ENCODE measurements at places on chromosomes 7 and 10.

GRCh38 chr7:158384746-158385145 is 202.9 kb downstream of the PTPRN2 start:
- no peak for DNase-seq

DNA sequence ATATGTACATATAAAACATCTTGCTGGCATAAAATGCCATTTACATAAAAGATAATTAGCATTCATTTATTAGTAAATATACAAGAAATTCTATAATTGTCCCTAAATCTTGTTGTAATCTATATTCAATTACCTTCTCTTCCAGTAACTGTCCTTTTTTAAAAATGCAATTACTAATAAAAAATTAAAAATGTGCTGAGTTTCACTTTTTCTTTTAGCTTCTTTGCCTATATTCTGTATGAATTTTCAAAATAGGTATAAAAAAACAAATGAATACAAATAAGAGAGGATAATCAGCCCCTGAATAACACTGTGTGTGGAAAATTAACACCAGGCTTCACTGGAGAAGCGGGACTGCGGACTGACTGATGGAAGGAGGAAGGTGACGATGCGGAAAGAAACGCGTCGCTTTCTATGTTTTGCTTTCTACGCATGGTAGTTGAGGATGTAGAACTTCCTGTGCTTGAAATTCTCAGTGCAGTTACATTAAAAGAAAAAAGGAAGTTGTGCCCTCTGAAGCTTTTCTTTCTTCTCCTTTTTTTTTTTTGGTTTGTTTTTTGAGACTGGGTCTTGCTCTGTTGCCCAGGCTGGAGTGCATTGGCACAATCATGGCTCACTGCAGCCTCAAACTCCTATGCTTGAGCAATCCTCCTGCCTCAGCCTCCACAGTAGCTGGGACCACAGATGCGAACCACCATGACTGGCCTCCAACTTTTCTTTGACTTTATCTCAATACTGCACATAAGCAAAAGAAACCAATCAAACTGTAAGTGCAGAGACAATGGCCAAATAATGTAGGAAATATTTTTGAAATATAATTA is 7.4 kb upstream of the ZMYND11 start:
- DNase-seq: no peak

DNA sequence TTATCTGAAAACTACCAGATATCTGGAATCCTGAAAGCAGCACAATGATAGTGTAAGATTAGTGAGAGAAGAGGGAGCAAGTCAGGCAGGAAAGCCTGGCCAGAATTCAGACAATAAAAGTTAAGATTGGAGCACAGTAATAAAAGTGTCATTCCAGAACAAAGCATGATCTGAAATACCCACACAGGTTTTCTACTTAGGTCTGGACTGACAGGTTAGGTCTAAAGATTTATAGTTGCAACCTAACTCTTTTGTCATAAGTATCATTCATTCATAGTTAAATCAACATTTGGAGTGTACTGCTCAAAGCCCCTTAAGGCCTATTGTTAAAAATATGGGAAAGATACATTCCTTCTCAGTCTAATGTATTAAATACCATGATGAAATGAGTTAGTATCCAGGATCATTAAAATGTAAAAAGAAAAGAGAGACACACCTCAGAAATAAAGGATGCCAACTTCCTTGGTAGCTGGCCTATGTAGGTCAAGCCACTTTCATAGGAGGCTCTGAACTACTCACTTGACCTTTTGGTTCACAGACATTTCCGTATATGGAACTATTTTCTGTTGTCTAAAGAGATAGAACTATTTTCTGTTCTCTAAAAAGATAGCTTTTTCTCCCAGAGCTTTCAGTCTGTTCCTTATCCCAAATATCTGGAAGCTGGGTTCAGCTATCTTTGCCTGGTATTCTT is 105.2 kb downstream of the FAS start:
- no peak for DNase-seq

GRCh38 chr7:16420649-16421332 is 547 bp downstream of the CRPPA start:
- peak; percentile 79 for DNase-seq

DNA sequence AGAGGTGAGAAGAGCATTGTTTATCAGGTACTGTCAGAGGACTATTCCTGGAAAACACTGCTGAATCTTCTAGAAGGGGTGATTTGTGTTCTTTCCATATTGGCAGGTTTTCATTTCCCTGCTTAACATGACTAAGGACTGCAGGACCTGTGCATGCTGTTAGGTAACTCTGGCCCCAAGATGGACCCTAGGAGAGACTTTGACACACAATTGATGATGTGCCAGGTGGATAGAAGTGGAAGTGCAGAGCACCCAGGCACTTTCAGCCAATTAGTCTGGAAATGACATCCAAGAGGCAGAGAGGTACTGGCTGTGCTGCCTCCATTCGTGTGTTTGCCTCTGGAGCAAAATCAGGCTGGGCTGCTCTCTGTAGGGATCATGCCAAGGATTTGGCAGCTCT is 496.3 kb upstream of the GALNT17 start:
- no peak for DNase-seq

- DNase-seq: no peak
Measured at GRCh38 chr7:153286763-153287162, 527.2 kb downstream of the ACTR3B start.

- no peak for DNase-seq
Measured at GRCh38 chr10:89668386-89669071, 23.5 kb upstream of the PANK1 start.

DNA sequence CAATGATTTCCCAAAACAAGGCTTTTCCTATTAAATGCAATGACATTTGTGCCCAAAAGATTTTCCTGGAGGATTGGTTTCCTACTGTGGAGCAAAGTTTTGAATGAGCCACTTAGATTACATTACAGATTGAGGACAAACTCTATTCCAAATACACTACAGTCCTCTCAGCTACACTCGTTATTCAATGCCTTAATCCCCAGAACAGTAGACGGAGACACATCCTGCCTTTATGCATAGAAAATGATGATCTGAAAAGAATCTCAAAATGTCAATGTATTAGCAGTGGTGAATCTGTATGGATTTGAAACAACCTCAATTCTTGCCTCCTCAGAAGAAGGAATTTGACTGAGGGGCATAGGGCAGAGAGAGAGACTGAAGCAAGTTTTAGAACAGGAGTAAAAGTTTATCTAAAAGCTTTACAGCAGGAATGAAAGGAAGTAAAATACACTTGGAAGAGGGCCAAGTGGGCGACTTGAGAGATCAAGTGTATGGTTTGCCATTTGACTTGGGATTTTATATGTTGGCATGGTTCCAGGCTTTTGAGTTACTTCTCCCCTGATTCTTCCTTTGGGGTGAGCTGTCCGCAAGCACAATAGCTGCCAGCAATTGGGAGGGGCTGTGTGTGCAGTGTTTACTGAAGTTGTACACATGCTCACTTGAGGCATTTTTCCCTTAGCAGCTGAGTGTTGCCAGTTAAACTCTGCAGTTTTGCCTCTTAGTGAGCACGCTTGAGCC is 891.9 kb upstream of the MBL2 start:
- peak; percentile 13 for DNase-seq

- DNase-seq: no peak
Measured at GRCh38 chr10:7547829-7548228, 118.9 kb downstream of the ITIH5 start.

- DNase-seq: peak; percentile 1
Measured at GRCh38 chr10:126969310-126969709, 64.1 kb downstream of the DOCK1 start.

DNA sequence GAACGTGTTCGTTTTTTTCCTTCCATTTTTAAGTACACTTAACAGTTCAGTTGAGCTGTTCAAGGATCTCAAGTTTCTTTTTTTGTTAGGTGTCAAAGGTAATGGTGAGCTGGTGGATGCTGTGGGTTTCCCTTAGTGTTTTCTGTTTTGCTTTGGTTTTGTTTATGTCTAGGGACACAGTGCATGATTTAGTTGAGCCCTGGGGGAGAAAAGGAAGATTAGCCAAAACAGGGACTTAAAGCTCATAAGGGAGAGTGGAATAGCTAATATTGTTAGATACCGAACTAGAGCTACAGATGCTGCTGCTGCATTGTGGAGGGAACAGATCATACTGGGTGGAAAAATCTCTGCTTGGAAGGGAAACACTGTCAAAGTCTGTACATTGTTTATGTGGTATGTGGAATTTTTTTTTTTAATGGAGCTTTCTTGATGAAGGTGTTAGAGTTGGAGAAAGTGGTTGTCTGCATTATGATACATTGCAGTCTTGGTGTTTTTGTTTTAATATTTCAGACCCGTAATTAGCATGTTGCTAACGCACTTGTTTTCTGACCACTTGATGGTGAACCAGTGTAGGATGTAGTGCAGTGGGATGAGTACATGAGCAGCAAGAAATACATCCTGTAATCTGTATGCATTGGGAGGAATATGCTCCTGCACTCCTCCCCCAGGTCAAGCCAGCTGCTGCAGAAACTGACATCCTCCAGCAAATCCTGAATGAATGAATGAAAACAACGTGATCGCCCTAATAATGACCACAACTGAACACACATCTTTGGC is 2.1 kb downstream of the GLCCI1 start:
- peak; percentile 54 for DNase-seq

GRCh38 chr10:80454513-80455460 is 677 bp downstream of the TSPAN14 start:
- DNase-seq: no peak

- DNase-seq: no peak
Measured at GRCh38 chr7:82699773-82700186, 256.2 kb upstream of the CACNA2D1 start.

GRCh38 chr10:3484306-3485056 is 300.5 kb downstream of the KLF6 start:
- no peak for DNase-seq

GRCh38 chr7:78165454-78165853 is 366.9 kb downstream of the PHTF2 start:
- no peak for DNase-seq

GRCh38 chr10:29576681-29577080 is 58.1 kb downstream of the SVIL start:
- DNase-seq: no peak

- DNase-seq: no peak
Measured at GRCh38 chr10:116653885-116654284, 33.1 kb downstream of the PNLIPRP2 start.

DNA sequence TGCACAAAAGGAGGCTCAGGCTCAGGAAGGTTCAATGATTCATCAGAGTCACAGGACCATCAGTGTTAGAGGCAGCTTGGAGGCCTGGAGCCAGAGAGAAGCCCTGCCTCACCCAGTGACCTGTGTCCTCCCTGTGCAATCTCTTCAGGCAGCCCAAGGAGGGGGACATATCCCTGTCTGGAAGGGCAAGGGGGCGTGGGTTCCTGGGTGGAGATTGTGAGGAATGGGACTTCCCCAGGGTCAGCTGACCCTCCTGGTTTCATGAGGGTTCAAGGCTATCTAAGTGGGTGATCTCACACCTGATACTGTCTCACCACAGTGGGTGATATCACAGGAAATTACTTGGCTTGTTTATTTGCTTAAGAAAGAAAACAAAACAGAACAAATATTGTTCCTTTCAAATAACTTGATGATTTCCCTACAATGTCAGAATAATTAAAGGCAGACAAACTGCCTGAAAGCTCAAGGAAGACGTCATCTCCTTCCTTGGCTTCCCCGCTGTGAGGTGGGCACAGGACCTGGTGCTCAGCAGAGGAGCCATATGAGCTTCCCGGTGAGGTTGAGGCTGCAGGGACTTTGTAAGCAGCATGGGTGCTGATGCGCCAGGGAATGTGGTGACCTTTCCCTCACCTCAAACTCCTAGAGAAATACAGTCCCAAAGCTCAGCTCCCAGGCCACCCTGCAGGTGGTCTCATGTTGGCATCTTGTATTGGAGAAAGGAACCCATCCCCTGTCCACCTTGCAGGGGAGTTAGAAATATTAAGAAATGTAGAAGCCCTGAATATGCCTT is 763.2 kb downstream of the GRID1 start:
- DNase-seq: no peak

GRCh38 chr10:75464478-75465449 is 33.3 kb downstream of the LRMDA start:
- DNase-seq: no peak

DNA sequence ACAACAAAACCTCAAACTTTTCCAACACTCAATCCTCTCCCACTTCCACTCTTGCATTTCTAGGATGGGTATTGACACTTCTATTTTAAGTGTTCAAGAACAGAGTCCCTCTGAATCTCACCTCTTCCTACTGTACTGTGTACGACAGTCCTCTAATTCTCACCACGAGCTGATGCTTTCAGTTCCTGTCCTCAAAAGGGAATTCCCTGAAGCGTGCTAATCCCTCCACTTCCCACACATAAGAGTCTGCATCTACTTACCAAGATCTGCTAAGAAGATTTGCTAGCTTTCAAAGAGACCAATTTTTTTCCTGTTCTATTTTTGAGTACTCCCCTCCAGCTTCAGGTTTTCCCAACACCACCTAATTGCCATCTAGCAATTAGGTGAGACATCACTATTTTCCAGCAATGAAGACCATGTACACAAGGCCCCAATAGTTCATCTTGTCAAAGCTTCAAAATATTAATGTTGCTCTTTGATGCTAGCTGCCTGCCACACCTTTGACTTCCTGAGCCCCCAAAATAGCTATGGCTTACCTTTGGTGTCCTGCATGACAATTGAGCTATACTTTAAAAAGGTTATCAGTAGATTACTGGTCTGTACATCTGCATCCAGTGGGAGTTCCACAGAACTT is 54.4 kb downstream of the ARMH3 start:
- DNase-seq: no peak

DNA sequence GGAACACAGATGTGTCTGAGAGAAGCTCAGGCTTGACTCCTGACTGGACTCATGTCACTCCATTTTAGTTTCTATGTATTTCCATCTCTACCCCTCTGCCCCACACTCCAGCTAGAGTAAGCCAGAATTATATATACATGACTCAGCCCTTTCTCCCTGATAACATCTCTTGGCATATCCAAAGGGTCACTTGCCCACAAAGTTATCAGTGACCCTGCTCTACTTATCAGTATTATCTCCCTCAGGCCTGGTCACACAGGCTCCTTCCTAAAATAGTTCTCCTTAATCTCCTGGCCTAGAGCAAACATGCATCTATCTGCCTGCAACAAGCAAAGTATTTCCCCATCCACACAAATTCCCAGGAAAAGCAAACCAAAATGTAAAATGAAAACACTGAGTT is 598.3 kb downstream of the SUGCT start:
- DNase-seq: no peak

- no peak for DNase-seq
Measured at GRCh38 chr7:50818324-50818723, 35.6 kb upstream of the GRB10 start.

- DNase-seq: no peak
Measured at GRCh38 chr7:133050200-133050995, 31.5 kb downstream of the CHCHD3 start.

GRCh38 chr7:79723833-79724618 is 270.6 kb upstream of the MAGI2 start:
- no peak for DNase-seq

DNA sequence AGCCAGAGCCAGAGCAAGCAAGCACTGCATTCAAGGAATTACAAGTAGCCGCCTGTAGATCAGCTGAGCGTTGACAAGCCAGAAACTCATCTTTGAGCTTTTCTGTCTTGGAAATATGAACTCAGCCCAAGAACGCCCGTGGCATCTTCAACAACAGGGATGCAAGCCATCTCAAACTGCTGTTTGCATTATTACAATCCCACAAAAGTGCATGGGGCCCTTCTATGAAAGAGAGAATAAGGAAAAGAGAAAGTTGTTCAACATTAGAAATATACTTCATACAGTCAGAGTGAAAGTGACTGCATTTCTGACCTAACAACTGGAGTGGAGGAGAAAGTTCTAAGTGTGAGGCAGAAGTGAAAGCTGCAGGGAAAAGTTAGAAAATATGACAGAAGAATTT is 6.5 kb downstream of the SGCE start:
- DNase-seq: no peak
